SW480 (cell line): ENCODE measurements at places on chromosomes 12 and 14.
A peak's percentile ranks its signal among the peaks of the same experiment; 100 is the strongest.

- no peak for DNase-seq
Measured at GRCh38 chr12:58901664-58902063, 18.6 kb downstream of the LRIG3 start.

- DNase-seq = no peak
Measured at GRCh38 chr14:22519877-22520685, 68.9 kb downstream of the DAD1 start.

DNA sequence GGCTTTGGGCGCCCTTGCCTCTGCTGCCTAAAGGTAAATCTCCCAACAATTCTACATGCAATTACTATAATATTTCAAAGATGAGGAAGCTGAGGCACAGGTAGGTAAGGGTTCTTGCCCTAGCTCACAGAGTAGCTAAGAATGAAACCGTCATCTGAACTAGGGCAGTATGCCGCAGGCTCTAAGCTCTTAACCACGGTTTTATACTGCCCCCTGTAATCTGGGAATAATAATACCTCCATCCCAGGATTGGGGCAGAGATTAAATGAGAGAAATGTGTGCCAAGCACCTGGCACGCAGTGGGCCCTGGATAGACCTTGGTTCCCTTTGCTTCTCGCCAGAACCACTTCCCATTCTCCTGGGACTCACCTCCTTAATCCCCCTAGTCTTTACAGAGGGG is 1.5 kb upstream of the HRK start:
- DNase-seq = no peak

GRCh38 chr12:57087010-57087690 is 1.8 kb upstream of the NAB2 start:
- DNase-seq = peak; percentile 84

GRCh38 chr12:90816353-90817089 is 138.5 kb downstream of the CCER1 start:
- no peak for DNase-seq

- DNase-seq = no peak
Measured at GRCh38 chr12:88982694-88983093, 369.6 kb downstream of the DUSP6 start.

DNA sequence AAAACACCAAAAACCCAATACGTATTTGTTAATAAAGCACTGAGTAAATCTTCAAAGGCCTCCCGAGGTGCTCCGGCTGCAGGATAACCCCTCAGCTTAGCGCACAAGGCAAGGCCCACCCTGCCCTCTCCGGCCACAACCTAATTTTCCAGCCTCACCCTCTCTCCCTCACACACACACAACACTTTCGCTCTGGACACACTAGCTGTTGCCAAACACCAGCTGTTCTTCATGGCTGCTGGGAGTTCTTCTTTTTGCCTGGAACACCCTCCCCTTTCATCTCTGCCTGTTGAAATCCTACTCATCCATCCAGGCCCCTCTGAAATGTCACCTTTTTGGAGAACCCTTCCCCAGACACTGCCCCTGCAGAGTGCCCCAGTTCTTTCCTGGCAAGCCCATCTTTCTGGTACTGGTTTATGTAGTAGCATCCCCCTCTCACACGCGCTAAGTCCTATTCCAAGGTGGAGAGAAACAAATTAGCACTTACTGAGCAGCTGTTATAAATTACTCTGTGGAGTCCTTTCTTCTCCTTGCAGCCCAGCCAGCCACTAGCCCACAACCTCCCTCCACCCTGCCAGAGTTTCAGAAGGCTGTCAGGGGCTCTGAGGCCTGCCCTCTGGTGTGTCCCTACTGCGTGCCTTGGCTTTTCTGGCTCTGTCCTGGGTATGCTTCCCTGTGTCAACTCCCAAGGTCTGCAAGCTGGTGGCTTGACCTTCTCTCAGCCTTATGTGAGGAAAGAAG is 805 bp upstream of the CRACR2A start:
- DNase-seq = peak; percentile 34

DNA sequence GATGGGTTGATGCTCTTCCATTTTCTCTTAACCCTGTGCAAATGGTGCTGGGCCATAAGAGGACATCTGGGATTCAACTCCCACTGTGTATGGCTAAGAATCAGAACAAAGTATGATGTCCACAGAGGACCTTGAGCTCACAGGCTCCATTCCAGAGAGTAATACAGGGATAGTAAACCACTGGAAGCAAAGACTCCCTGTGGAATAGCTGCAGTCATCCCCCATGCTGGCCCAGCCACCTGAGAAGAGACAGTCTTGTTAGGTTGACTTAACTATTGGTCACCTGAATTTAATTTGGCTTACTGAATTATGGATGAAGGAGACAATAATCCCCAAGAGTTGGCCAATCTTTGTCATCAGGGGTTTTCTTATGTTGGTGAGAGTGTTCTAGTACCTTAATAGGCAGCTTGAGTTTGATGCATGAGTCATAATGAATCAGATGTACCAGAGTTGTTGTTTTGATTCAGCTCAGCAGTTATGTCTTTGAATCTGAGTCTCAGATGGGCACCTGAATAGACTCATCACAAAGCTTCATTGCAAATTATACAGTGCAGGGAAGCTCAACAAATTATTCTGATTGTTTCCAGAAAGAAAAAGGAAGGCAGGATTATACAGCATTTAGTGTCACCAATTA is 122.7 kb downstream of the SSPN start:
- peak; percentile 76 for DNase-seq

GRCh38 chr14:50021261-50022031 is 94.9 kb downstream of the VCPKMT start:
- DNase-seq = no peak

DNA sequence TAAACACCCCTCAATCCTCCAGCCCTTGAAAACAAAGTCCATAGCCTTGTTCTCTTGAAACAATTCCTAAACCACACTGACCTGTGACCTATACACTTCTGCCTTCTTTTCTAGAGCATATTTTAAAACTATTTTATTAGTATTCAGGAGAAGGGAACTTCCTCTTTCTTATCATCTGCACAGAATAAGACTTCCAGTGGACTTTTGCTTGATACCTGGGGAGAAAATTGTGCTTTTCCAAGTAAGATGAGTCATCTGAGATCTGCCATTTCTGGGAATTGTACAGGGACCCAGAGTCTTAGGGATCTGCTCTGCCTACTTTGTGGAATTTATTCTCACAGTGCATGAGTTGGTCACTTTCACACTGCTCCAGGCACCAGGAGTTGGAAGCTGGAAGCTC is 10.5 kb upstream of the WNT5B start:
- no peak for DNase-seq

GRCh38 chr12:24705741-24706358 is 243.1 kb downstream of the BCAT1 start:
- DNase-seq = no peak

GRCh38 chr12:103751171-103751570 is 89.9 kb downstream of the NT5DC3 start:
- DNase-seq = peak; percentile 6

DNA sequence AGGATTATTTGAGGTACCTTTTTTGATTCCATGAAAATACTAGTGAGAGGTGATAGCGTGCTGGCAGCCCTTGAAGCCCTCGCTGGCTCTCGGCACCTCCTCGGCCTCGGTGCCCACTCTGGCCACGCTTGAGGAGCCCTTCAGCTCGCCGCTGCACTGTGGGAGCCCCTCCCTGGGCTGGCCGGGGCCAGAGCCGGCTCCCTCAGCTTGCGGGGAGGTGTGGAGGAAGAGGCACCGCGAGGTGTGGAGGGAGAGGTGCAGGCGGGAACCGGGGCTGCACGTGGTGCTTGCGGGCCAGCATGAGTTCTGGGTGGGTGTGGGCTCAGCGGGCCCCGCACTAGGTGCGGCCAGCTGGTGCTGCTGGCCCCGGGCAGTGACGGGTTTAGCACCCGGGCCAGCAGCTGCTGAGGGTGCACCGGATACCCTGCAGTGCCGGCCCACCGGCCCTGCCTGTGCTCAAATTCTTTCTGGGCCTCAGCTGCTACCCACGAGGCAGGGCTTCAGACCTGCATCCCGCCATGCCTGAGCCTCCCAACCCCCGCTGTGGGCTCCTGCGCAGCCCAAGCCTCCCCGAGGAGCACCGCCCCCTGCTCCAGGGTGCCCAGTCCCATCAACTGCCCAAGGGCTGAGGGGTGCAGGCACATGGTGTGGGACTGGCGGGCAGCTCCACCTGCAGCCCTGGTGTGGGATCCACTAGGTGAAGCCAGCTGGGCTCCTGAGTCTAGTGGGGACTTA is 7.4 kb downstream of the MOK start:
- DNase-seq = no peak

DNA sequence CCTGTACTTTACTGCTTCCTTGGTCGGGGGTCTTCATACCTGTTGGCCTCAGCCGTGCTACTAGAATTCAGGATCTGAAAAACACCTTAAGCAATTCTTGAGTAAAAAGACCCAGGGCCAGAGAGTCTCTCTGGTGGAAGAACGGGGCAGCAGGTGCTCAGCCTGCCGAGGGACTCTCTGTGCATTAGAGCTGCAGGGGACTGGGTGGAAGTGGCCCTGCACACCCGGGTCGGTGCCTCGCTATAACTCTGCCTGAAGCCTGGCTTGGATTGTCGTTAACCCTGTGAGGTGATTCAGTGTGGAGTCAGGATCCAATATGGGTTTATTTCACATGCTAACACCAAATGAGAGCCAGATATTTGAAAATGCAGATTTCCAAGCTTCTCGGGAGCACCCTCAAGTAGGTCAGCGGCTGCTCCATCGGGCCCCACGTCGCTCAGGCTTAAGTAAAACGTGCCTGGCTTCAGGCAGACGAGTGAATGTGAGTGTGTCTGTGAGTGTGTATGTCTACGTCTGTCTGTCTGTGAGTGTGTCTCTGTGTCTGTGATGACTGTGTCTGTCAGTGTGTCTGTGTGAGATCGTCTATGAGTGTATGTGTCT is 35.1 kb upstream of the C14orf180 start:
- no peak for DNase-seq

DNA sequence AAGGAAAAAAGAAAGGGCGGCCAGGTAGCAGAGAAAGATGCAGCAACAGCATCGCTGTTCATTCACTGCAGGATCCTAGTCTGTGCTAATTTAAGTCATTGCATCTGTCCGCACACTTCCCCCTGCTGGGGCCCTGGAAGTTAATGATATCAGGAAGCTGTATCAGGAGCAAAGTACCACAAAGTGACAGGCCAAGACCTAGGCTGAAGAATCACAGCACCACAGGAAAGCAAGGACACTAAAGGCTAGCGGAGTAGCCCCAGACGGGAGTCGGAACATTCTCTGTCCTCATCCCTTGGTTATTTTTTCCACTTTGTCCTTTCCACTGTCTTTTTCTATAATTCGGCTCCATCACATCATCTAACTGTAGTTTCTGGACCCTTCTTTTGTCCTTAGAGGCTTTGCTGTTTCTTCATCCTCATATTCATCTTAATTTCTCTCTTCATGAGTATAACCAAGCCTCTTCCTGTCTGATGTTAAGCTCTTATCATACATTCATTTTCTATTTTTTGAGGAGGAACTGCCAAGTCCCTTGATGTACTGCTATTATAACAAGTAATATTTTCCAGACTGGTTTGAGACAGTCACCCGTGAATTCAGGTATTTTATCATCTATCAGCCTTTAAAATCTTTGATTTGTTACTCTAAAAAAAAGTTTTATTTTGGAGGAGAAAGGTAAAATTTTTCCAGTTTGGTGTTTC is 28.3 kb downstream of the DUSP16 start:
- DNase-seq = no peak

GRCh38 chr12:7917392-7918267 is 18.4 kb downstream of the SLC2A3 start:
- DNase-seq = peak; percentile 77

GRCh38 chr12:108811411-108812180 is 45.8 kb downstream of the SSH1 start:
- no peak for DNase-seq

- no peak for DNase-seq
Measured at GRCh38 chr12:94638521-94638920, 11.8 kb downstream of the TMCC3 start.

DNA sequence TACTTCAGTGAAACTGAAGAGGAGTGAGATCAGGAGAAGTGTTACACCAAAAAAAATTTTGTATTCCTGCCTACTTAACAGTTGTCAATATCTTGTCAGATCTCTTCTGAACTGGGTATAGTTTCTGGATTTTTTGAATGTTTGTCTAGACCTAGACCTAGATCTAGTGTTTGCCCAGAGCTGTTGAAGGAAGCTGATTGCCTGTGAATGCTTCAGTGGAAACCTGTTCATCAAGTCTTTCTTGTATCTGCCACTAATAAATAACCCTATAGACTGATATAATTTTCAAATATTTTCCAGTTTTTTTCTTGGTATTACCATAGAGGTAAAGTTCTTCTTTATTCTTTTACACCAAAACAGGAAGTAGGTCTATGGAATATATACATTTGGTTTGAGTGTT is 781.5 kb upstream of the FBXO33 start:
- no peak for DNase-seq

DNA sequence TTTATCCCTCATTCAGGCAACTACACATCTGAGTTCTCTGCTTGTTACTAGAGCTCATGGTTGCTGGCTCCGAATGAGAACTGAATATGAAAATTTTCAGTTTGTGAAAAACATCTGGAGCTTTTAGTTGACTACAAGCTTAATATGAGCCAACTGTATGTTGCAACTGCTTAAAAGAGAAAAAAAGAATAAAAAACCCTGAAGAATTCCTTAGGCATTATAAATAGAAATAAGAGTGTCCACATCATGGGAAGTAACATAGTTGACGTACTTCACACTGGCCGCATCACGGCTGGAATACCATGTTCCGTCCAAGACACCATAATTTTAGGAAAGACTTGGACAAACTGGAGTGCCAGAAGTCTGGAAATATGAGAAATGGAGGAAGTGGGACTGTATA is 57.9 kb downstream of the PDE3A start:
- DNase-seq = no peak

DNA sequence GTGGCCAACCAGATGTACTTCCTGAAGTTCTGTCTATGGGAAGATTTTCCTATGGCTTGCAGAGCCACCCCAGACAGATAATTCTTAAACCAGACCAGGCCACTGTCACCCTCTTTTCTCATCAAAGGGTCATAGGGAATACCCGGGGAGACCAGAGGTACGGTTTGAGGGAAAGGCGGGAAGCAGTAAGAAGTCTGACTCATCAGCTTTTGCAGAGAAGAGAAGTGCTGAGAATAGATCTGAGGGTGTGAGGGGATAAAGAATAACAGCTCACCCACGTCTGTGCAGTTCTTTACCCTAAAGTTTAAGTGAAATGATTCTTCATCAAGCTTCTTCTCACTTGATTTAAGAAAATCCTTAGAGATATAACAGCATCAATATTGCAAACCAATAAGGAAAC is 21.3 kb upstream of the POC1B start:
- DNase-seq = no peak

DNA sequence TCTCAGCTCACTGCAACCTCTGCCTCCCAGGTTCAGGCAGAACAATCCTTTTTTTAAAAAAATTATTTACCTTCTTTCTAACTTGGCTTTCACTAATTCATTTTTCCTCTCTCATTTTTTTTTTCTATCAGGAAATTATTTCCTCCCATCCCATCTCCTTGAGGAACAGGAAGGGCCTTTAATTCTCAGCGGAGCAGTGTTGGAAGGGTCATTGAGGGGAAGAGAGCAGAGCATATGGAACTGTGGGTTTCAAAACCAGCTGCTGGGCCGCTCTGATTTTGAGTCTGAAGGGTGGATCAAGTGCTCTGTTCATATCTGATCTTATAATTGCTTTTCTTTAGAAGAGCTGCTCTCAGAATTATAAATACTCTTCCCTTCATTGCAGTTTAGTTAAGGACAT is 29.0 kb downstream of the NUBPL start:
- no peak for DNase-seq
